ENCODE measurements at places on chromosomes 3 and 15.

- DNase-seq: no peak
These were observed 697.6 kb upstream of the ALCAM start for GRCh38 chr3:104669083-104669482.

- no peak for DNase-seq
These were observed 140.7 kb downstream of the MECOM start for GRCh38 chr3:169522595-169523529.

- DNase-seq: no peak
These were observed 21.9 kb downstream of the CYP8B1 start for GRCh38 chr3:42853739-42854302.

DNA sequence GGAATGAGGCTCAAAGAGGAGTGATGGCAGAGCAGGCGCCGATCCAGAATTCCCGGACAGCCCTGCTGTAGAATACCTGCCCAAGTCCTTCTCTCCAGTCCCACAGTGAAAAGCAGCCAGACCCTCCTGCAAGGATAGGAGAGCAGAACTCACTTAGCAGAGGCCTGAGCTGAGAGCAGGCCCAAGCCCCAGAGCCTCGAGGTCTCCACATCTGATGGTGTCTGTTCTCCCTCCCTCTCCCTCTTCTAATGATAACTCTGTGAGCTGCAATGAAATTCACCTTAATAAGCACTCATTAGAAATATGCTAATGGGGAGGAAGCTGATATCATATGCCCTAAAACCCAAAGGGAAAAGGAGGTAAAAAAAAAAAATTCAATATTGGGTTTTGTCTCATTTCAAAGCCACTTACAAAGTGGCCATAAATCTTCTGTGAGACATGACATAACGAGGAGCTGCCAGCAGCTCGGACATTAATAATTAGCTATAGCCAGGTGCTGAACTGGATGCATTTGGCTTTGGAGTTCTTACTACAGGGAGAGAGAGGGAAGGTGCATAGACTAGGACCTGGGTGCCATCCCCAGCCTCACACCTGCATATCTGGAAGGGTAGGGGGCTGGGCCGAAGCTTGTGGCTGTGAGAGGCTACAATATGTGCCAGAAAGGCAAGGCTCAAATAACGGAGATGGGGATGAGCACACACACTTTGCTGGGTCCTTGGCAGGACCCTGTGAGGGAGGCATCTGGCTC, 108.4 kb downstream of the MEGF11 start:
- DNase-seq: no peak

DNA sequence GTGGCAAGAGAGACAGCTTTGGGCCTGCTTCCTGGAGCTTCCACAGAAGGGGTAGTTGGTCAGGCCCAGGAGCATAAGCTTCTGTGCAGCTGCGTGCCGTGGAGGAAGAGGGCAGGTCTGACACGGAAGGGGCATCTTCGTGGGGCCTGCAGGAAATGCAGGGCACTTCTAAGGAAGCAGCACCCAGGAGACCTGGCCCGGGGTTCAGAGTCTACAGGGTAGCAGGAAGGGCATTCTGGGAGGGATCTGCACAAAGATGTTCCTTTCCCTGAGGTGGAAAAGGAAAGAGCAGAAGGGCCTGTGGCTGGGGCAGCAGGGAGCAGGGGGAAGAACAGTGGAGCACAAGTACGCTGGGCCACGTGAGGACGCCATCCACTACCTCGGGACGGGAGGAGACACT, 85.1 kb downstream of the DNAJB8 start:
- DNase-seq: no peak

GRCh38 chr3:164200053-164200823, 878.1 kb downstream of the SI start:
- no peak for DNase-seq

DNA sequence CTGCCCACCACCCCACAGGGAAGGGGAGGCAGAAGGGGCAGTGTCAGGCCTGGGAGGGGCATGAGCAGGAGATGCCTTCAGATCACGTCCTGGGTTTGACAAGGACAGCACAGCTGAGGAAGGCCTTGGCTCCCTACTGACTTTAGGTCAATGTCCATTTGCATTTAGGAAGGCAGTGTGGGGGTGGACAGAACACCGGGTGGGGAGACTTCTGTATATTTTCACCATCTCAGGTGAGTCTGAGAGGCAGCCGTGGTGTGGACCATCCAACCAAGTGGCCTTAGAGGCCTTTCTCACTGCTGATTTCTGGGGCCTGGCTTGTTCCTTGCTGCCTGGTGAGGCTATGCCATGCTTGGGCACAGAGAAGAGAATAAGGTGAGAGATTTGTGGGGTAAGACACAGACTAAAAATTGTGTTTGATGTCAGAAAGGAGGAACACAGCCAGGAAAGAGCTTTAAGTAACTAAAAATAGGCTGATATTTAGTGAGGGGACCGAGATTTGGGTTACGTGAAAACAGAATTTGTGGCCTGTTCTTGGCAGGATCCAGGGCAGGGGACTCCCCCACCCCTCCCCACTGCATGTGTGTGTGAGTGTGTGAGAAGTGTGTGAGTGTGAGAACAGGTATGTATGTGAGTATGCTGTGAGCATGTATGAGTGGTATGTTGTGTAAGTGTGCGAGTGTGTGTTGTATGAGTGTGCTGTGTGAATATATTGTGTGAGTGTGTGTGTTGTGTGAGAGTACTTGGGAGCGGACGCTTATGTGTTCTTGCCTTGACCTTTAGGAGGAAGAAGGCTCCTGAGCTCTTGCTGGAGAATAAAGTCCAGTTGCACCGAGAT, 11.8 kb upstream of the PLA2G4E start:
- DNase-seq: no peak

All from GM12892 (cell line).